ENCODE measurements at places on chromosomes 11 and 22. TPM values are rescaled to one million over a fixed set of nuclear protein-coding genes. Genes with fewer than 3 reads are reported as not detected.

- no peak for DNase-seq
These were observed 43.1 kb upstream of the MYH9 start for GRCh38 chr22:36430863-36431262.

DNA sequence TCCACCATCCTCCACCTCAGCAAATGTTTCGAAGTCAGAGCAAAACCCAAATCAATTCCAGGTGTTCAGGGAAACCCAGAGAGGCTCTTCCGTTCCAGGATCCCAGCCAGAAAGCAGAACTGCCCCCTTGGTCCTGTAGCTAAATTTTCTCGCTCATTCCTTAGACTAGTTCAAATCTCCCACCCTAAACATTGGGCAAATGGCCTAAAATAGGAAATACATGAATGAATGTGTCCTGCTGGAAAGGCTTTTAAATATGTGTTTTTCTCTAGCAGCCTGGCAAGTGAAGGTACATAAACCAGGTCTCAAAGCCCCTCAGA lies 89.6 kb downstream of the ETS1 start:
- DNase-seq, result no peak

RASSF10 gene
- 0.26 TPM for total RNA-seq

PNPLA3 gene
- total RNA-seq, result 3.3 TPM

CYTH4 gene
- 4.3 TPM for total RNA-seq

All from psoas muscle (tissue), 8 donors.